SK-N-MC (cell line): ENCODE measurements at places on chromosomes 13 and 19.

- DNase-seq = no peak
Measured at GRCh38 chr19:2048959-2049740, 1.9 kb downstream of the MKNK2 start.

DNA sequence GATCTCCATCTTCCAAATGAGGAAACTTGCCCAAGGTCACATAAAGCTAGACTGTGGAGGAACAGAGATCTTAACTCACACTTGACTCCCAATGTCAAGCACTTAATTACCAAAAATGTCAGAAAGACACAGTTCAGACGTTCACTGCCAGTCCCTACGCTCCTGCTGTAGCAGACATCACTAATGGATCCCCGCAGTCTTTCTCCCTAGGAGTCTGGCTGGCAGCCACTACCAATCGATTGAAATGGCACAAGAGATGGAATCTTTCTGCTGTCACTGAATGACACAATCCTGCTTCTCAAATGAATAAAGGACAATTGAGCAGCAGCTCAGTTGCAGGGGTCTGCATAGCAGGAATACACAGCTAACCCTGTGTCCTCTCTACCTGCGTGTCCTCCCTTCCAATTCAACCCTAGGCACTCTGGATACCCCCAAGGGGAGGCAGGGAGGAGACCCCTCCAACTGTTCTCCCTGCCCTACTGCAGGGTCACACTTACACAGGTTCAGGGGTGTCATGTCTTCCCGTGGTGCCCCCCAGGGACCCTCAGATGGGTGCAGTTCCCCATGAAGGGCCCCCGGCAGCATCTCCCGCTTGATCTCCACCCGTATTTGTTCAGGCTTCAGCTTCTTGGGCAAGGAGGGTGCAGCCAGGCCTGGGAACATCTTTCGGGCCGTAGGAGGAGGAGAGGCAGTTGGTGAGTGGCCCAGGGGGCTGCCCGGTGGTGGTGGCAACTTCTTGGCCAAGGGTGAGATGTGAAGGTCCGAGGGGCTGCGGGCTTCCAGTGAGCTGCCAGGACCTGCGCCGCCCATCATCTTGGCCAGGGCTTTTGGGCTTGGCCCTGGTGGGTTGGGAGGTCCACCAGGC, 7.9 kb upstream of the AKAP8L start:
- no peak for DNase-seq

- no peak for DNase-seq
Measured at GRCh38 chr19:55439052-55439451, 4.0 kb downstream of the SHISA7 start.

DNA sequence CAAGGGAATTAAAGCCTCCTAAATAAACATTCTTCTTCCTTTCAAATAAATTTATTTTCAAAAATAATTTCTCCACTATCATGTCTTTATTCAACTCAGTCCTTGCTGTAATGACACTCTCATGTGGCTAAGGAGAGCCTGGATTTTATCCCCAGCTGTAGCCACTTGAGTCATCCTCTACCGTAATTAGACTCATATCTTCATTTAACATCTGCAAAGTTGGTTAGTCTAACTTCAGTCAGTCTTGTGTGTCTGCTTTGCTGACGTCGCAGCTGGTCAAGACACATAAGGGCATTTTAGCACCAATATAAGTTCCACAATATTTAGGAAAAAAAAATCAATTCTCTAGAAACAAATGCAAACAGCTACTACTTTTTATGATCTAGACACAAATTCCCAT, 776.4 kb upstream of the ATXN8OS start:
- no peak for DNase-seq

DNA sequence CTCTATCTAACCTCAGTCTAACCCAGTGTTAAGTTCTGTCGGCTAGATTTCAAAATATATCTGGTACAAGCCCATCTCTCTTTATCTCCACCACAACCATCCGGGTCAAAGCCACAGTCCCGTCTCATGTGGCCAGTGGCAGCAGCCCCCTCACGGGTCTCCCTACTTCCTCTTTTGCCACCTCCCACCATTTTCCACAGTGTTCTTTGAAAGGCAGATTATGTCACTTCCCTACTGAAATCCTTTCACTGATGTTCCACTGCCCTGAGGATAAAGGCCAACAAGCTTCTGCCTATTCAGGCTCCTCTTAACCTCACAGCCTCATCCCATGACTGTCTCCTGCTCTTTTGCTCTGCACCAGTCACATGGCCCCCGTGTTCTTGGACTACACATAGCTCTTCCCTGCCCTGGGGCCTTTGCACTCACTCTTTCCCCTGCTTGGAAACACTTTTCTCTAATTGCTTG, 117.2 kb downstream of the UBL3 start:
- no peak for DNase-seq

- DNase-seq = no peak
Measured at GRCh38 chr19:5692723-5693194, 2.7 kb downstream of the RPL36 start.

DNA sequence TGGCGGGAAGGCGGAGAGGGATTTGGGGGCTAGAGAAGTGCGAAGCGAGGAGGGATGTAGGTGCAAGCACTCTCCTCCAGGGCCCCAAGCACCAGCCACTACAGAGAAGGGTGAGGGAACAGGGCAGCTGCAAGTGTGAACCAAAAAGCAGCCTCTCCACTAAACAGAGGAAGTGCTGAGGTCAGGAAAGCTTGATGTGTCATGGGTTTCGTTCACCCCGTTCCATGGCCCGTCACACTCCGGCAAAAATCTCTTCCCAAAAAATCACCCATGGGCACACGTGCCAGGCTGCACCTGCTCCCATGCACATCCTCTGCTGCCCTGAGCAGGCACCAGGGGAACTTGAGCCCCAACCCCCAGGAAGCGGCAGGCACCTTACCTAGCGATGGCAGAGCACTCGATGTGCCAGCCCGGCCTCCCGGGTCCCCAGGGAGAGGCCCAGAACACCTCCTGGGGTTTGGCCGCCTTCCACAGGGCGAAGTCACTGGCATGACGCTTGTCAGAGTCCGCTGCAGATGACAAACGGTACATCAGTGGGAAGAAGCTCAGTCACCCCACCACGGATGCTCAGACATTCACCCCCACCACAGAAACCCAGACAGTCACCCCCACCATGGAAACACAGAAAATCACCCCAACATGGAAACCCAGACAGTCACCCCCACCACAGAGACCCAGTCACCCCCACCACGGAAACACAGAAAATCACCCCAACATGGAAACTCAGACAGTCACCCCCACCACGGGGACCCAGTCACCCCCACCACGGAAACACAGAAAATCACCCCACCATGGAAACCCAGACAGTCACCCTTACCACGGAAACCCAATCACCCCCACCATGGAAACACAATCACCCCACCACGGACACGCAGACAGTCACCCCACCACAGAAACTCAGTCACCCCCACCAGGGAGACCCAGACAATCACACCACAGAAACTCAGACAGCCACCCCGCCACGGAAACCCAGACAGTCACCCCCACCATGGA, 29.0 kb downstream of the CARS2 start:
- no peak for DNase-seq

GRCh38 chr13:31207661-31208552, 8.1 kb downstream of the B3GLCT start:
- DNase-seq = no peak
